Sigmoid colon (tissue), 7 donors: ENCODE measurements at places on chromosomes 16 and 17. TPM values are rescaled to one million over a fixed set of nuclear protein-coding genes. Genes with fewer than 3 reads are reported as not detected.

DNA sequence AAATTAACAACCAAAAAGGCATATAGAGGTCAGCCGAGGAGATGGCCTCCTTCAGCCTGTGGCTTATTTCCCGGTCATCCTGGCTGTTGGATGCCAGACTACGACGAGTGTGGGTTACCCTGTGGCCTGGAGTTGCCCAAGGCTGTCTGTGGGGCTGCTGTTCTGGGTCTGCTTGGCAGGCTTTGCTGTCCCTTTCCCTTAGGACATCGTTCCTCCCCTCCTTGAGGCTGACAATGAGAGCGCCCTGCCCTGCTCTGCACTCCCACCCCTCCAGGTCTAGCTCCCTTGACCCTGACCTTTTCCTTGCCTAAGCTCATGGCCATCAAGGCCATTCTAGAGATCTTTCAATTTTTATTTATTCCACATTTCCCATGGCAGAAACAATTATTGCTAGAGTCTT, 1.9 kb upstream of the CBFB start:
- no peak overlapping the region for H3K4me3 ChIP-seq
- peaks cover 24% of the 10 kb centered on the region for H3K4me1 ChIP-seq
- DNase-seq = peak; percentile 41
- H3K27ac ChIP-seq = no peak overlapping the region
- no peaks in the 10 kb centered on the region for H3K27me3 ChIP-seq

GRCh38 chr16:87412371-87412995, 20.3 kb downstream of the MAP1LC3B start:
- no peak overlapping the region for H3K27ac ChIP-seq
- H3K36me3 ChIP-seq = peaks cover 35% of the 10 kb centered on the region
- H3K4me1 ChIP-seq = no peaks in the 10 kb centered on the region
- peak; percentile 61 for DNase-seq
- no peak overlapping the region for H3K4me3 ChIP-seq

DNA sequence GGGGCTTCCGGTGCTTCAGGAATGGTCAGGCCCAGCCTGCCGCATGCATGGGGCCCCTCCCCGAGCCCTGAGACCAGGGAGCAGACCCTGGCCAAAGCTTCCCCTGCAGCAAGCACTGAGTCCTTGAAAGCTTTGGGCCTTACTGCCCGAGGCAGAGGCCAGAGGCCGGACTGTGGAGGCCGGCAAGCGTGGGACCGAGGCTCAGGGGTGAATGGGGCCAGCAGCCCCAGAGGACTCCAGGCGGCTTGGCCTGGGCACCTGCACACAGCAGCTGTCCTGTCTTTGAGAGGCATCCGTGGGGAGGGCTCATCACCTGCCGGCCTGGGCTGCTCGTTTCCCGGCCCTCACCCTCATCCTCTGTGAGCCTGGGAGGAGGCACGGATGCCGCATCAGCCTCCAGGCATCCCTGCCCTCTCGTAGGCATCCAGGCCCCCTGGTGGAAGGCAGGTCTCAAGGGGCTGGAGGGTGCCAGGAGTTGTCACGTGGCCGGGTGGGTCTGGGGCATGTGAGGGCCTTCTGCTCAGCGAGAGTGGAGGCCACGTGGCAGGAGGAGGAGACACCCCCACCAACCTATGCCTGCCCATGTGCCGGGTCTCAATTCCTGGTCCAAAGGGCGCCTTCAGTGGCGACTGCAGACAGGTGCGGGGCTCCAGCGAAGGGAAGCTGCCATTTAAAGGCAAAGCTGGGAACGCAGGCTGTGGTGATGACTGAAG, 31.4 kb downstream of the CACNA1H start:
- H3K4me3 ChIP-seq = no peak overlapping the region
- H3K27ac ChIP-seq = peak overlapping the region; percentile 89
- no peaks in the 10 kb centered on the region for H3K27me3 ChIP-seq

- H3K27ac ChIP-seq = no peak overlapping the region
- no peaks in the 10 kb centered on the region for H3K36me3 ChIP-seq
- no peak for DNase-seq
- H3K4me1 ChIP-seq = no peaks in the 10 kb centered on the region
- peaks cover 53% of the 10 kb centered on the region for H3K27me3 ChIP-seq
These were observed 8.7 kb downstream of the PDE6G start for GRCh38 chr17:81647640-81648012.

GRCh38 chr16:46796764-46797269, 34.2 kb downstream of the C16orf87 start:
- no peaks in the 10 kb centered on the region for H3K36me3 ChIP-seq
- no peak overlapping the region for H3K4me3 ChIP-seq

- H3K4me3 ChIP-seq = no peak overlapping the region
- H3K36me3 ChIP-seq = no peaks in the 10 kb centered on the region
- H3K27me3 ChIP-seq = no peaks in the 10 kb centered on the region
- no peak for DNase-seq
These were observed 13.2 kb downstream of the TMEM238L start for GRCh38 chr17:10790491-10791401.

GRCh38 chr16:2022723-2023091, 3.1 kb downstream of the NPW start:
- no peak for DNase-seq
- H3K36me3 ChIP-seq = no peaks in the 10 kb centered on the region
- H3K4me1 ChIP-seq = peaks cover 43% of the 10 kb centered on the region
- peaks cover 25% of the 10 kb centered on the region for H3K27me3 ChIP-seq

- H3K27me3 ChIP-seq = no peaks in the 10 kb centered on the region
- no peaks in the 10 kb centered on the region for H3K4me1 ChIP-seq
- H3K27ac ChIP-seq = peak overlapping the region; percentile 18
- DNase-seq = peak; percentile 88
These were observed 107.3 kb upstream of the MAF start for GRCh38 chr16:79707876-79708275.

DNA sequence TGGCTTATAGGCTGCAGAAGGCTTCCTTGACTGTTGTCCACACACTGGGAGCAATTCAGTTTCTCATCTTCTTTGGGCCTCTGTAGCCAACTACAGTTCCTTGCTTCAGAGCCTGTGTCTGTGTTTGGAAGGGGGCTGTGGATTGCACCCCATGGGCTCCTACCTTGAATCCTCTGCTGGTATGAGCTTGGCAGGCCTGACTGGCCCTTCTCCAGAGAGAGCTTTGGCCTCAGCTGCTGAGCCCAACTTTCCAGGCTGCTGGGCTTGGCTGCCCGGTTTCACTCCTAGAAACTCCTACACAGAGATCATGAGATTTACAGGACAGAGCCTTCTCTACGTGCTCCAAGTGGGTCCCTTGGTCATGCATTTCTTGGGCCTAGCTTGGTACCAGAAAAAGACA, 354.4 kb downstream of the SNX29 start:
- H3K4me3 ChIP-seq = no peak overlapping the region
- H3K36me3 ChIP-seq = no peaks in the 10 kb centered on the region
- DNase-seq = no peak

DNA sequence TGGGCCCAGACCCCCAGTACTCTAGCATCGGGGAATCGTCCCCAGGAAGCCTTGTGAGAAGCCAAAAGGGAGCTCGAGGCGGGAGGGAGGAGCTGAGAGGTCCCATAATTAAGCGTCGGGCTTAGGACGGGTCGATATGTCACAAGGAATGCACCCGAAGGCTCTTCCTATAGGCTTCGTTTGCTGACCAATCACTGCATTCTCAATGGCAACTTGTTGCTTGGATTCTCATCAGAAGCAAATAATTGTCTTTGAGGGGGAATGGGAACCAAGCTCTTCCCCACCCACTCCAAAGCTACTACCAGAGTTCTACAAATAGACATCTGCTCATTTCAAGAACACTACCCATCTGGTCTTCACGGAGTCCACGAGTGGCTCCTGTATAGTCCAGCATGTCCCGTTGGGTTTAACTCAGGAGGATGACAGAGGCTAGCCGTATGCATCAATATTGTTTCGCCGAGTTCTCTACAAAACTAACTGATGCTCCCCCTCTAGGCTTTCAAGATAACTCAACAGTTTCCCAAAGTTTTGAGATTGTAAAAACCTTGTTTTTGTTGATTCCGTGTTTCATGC, 628 bp upstream of the BLMH start:
- no peaks in the 10 kb centered on the region for H3K4me1 ChIP-seq
- no peak for DNase-seq
- no peaks in the 10 kb centered on the region for H3K27me3 ChIP-seq

DNA sequence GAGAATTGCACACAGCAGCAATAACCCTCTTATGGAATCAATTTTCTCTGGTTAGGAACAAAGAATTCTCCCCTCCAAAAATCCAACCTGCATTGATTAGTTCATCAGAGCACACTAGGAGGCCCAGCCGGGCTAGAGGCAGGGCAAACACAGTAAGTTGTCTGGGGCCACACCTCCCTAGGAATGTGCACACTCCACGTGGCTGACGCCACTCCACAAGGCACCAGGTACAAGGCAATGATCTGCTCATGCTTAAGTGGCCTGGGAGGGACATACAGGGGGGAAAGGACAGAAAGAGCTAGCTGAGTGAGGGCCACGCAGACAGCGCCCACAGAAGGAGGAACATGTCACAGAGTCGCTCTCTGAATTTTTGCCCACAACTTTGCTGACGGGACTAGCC, 107.6 kb downstream of the SLC39A11 start:
- no peak overlapping the region for H3K4me3 ChIP-seq
- DNase-seq = no peak
- no peaks in the 10 kb centered on the region for H3K27me3 ChIP-seq
- H3K4me1 ChIP-seq = no peaks in the 10 kb centered on the region
- H3K27ac ChIP-seq = no peak overlapping the region

DNA sequence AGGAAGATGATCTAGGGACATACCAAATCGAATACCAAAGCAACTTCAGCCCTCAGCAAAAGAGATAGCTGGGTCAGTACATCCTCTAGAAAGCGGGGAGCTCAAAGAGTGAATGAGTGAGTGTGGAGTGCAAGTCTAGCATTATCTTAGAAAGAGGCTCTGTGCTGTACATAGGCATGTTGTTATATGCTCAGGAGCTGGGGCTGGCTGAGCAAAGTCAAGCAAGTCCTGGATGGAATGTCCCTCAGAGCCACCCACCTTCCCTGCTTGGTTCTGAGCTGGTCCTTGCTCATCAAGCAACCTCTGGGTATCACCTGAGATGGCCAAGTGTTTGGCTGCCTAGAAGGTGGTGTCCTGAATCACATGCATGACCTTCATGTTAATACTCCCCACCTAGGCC, 4.9 kb upstream of the KLHL11 start:
- peaks cover 24% of the 10 kb centered on the region for H3K36me3 ChIP-seq
- no peak overlapping the region for H3K27ac ChIP-seq
- H3K27me3 ChIP-seq = no peaks in the 10 kb centered on the region

- no peak for DNase-seq
- H3K4me3 ChIP-seq = peak overlapping the region; percentile 53
- H3K36me3 ChIP-seq = no peaks in the 10 kb centered on the region
- no peaks in the 10 kb centered on the region for H3K27me3 ChIP-seq
- peaks cover 6% of the 10 kb centered on the region for H3K4me1 ChIP-seq
These were observed 16.2 kb upstream of the KPNA2 start for GRCh38 chr17:68019336-68019674.

- no peaks in the 10 kb centered on the region for H3K4me1 ChIP-seq
- no peaks in the 10 kb centered on the region for H3K27me3 ChIP-seq
- no peaks in the 10 kb centered on the region for H3K36me3 ChIP-seq
- no peak overlapping the region for H3K27ac ChIP-seq
These were observed 10.4 kb downstream of the MYLK3 start for GRCh38 chr16:46737621-46738214.

DNA sequence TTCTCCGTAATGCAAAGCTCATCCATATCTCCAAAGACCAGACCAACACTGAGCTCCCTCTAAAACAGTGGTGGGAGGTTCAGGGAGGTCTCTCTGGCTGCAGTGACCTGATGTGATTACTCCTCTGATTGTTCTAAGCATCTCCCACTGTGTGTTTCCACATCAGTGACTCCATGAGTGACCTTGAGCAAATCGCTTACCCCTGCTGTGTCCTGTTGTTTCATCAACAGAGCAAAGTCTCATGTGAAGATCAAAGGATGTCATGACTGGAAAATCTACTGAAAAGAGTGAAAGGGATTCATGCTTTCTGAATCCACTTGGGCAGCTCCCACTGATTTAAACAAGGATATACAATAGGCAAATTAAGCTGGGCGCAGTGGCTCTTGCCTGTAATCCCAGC, 352.9 kb downstream of the TMEM114 start:
- H3K36me3 ChIP-seq = no peaks in the 10 kb centered on the region
- H3K4me3 ChIP-seq = no peak overlapping the region
- DNase-seq = no peak

Gene UTS2R
- not detected for polyA plus RNA-seq

Gene FA2H
- 11.3 TPM for polyA plus RNA-seq

Gene DOC2A
- polyA plus RNA-seq = 4.6 TPM

Gene TMEM204
- 16.2 TPM for polyA plus RNA-seq

Gene DNASE1L2
- not detected for polyA plus RNA-seq

Gene TRAPPC1
- 123 TPM for polyA plus RNA-seq

Gene DLX4
- not detected for polyA plus RNA-seq
